ENCODE measurements at places on chromosomes 5 and 9.

GRCh38 chr9:82273121-82273520 is 284.5 kb downstream of the SPATA31D1 start:
- DNase-seq = no peak

- DNase-seq = no peak
Observed at GRCh38 chr5:124796495-124796894, 50.1 kb upstream of the ZNF608 start.

- no peak for DNase-seq
Observed at GRCh38 chr9:127835991-127836516, 18.4 kb downstream of the ENG start.

DNA sequence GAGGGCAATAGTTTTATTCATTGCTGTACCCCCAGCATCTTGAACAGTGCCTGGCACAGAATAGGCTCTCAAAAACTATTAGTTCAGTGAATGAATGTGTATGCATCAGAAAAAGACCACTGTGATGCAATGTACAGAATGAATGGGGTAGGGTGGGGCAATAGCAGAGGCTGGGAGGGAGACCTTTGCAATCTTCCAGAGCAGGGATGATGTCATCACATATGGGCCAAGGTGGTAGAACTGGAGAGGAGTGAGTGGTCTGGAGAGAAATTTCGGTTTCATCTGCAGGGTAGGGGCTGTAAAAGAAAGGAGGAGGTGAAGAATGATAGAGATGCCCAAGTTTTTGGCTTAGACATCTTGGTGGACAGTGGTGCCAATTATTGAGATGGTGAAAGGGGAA is 23.4 kb upstream of the ARAP3 start:
- no peak for DNase-seq

- DNase-seq = no peak
Observed at GRCh38 chr9:89137542-89138462, 40.8 kb downstream of the SHC3 start.

DNA sequence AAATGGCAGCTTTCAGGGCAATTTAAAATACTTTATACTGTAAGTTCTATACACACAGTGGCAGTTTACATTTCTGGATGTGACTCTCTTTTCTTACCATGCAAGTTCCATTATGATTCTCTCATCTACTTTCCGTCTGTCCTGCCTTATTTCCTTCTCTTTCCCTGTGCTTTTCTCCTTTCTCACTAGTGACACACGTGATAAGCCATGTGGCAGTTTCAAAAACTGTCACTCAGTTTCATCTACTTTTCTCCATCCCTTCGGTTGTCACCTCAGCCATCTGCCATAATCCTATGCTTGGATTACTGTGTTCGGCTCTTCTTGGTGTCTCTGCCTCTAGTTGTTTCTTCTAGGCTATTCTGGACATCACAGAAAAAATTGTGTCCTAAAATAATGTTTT is 46.8 kb upstream of the ATG10 start:
- DNase-seq = no peak

DNA sequence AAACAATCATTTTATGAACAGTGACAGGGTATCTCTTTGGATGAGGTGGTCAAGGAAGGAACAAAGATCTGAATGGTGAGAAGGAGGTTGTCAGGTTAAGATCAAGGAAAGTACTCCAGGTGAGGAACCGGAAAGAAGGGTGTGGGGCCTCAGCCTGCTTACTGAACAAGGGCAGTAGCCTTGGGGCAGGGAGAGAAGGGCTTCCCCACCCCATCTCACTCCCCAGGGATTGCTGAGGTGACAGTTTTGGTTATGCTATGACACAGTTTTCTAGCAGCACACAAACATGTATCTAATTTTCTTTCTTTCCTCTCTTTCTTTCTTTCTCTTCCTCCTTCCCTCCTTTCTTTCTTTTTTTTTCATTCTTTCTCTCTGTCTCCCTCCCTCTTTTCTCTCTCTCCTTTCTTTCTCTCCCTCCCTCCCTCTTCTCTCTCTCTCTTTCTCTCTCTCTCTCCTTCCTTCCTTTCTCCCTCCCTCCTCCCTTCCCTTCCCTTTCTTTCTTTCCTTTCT is 4.1 kb upstream of the HDHD3 start:
- DNase-seq = no peak

GRCh38 chr5:138603249-138603920 is 28.2 kb upstream of the HSPA9 start:
- DNase-seq = no peak

- no peak for DNase-seq
Observed at GRCh38 chr5:118818604-118819003, 169.7 kb downstream of the DTWD2 start.

- no peak for DNase-seq
Observed at GRCh38 chr9:76371901-76372300, 22.3 kb downstream of the RFK start.

GRCh38 chr9:83061990-83062650 is 822 bp downstream of the RASEF start:
- DNase-seq = no peak

- DNase-seq = no peak
Observed at GRCh38 chr9:123335193-123335985, 20.6 kb upstream of the CRB2 start.

- DNase-seq = no peak
Observed at GRCh38 chr5:94749042-94749441, 130.6 kb downstream of the SLF1 start.

DNA sequence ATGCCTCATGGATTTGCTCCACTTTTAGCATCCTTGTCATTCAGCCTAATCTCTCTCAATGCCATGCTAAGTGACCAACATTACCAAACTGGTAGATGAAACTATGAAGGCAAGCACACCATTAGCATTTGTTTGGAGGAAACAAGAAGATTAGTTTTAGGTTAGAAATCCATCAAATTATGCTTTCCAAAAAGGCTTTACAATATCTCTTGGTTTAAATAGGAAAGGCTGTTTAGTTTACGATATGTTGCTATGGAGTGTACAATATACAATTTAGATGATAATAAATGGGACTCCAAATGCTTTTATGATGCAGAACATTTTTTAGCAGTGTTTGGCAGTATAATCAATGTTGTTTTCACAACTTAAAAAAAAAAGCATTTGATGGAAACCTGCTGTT is 47.8 kb upstream of the CTXN3 start:
- DNase-seq = no peak

GRCh38 chr9:90107040-90107725 is 502.4 kb downstream of the GADD45G start:
- no peak for DNase-seq

GRCh38 chr5:156036640-156037039 is 290.3 kb upstream of the SGCD start:
- no peak for DNase-seq

DNA sequence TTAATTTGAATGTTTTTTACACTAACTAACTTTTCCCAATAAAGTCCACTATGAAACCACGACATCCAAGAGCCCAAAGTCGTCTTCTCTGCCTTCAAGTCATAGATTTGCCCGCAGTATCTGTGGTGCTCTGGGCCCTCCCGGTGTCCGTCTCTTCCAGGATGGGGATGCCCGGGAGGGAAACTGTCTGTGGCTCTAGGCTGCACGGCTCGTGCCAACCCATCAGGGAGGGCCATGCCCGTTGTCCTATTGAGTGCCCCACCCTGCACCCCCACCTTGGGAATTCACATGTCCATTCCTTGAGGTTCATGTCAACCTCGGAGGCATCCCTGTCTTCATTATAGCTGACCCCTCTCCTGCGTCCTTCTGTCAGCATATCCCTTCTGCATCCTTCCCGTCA is 59.8 kb upstream of the LRRTM2 start:
- DNase-seq = no peak
